ENCODE measurements at places on chromosomes 6 and 20.
A peak's percentile ranks its signal among the peaks of the same experiment; 100 is the strongest.

GRCh38 chr6:124334359-124334758, 530.7 kb downstream of the NKAIN2 start:
- no peak for DNase-seq

- no peak for DNase-seq
These were observed 398 bp upstream of the SPATS1 start for GRCh38 chr6:44342052-44342451.

- DNase-seq, result no peak
These were observed 102.7 kb upstream of the SASH1 start for GRCh38 chr6:148239801-148240460.

DNA sequence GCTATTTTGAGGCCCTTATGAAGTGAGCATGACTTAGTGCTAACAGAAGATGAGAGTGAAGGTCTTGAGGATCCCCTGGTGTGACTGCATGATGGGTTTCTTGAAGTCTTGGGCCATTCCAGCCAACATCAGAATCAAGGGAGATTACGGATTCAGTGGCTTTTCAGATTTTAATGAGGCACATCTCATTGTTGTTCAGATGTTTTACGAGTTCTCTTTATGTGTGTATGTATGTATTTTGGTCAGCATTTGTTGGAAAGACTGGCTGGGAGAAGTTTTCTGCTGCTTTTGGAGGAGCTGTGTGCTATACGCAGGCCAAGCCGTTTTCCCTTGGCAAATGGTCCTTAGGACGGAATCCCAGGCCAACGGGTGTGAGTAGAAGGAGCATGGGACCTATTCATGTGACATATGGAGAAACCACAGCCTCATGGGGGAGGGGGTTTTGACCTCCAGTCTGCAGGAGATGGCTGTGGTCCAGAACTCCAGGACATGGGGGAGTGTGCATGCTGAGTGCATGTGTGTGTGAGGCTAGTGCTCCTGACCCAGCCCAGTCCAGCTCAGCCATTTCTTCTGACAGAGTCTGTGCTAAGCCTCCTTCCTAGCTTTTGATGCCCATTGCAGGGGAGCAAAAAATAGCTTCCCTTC, 35.3 kb downstream of the CHMP4B start:
- DNase-seq, result no peak

DNA sequence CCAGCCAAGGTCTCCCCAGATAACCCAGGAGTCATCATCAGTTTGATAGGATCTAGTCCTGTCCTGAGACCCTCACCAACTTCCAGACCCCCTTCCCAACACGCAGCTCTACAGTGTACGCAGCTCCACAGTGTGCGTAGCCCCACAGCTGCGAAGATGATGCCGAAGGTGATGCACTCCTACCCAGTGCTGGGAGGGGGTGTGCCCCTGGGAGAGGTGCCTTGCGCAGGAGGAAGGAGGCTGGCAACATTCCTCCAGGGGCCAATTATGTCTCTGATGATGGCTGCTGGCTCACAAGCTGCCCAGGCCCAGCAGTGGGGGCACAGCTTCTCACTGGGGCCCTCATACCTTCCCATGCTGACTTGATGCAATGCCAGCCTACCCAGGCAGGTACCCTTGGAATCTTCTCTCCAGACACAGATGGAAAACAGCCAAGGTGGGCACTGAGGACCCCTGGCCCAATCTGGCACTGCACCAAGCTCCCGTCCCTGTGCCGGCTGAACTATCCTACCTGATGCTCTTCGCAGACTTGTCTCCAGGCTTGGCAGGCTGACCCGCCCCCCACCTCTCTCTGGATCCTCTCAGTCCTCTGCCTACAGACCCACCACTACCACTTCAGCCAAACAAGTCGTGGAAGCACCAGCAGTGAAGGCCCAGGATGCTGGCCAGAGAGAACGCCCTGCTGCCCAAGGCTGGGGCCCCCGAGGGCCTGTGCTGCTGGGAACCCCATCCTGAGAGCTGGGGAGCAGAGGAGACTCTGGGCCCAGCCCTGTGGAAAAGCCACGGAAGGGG, 1.4 kb downstream of the ZNF512B start:
- DNase-seq, result peak; percentile 4

- peak; percentile 26 for DNase-seq
These were observed 70.7 kb downstream of the MYB start for GRCh38 chr6:135251498-135252441.

- no peak for DNase-seq
These were observed 54.0 kb upstream of the PTPRK start for GRCh38 chr6:128574402-128574801.

GRCh38 chr6:18122128-18123093, at the start of gene NHLRC1:
NHLRC1 (minus strand) TSS chr6:18122677; CDS start chr6:18122606, 71 bp downstream.
- DNase-seq, result peak; percentile 85

DNA sequence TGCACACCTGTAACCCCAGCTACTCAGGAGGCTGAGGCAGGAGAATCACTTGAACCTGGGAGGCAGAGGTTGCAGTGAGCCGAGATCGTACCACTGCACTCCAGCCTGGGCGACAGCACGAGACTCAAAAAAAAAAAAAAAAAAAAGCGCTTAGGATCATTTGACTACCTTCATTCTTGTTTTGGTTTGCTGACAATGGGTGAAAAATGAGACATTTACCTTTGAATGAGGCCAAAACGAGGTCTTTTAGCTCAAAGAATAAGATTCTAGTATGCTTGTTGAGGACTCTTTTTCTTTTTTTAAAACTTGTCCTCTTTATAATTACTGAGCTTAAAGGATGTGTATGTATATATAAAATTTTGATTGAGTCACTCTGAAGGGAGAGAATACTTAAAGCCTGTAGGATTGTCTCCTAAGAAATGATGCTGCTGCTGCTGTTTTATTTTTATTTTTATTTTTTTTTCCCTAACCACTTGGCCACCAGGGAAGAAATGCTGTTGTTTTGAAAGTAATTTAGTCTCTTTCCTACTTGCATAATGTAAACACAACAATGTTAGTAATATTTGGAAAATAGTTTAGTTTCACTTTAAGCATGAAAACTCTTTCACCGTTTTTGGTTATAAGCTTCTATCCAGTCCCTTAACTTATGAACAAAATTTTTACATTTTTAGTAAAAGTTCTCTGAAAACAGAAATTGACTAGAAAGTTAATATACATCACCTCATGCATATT, 7.9 kb downstream of the UBR2 start:
- DNase-seq, result no peak

GRCh38 chr20:9838035-9838377, 870 bp downstream of the PAK5 start:
- DNase-seq, result no peak

- no peak for DNase-seq
These were observed 246.1 kb downstream of the MYLK4 start for GRCh38 chr6:2504495-2505064.

- DNase-seq, result peak; percentile 17
These were observed 667 bp downstream of the CAP2 start for GRCh38 chr6:17393892-17394631.

GRCh38 chr6:39887692-39888450, 46.4 kb downstream of the MOCS1 start:
- DNase-seq, result no peak

DNA sequence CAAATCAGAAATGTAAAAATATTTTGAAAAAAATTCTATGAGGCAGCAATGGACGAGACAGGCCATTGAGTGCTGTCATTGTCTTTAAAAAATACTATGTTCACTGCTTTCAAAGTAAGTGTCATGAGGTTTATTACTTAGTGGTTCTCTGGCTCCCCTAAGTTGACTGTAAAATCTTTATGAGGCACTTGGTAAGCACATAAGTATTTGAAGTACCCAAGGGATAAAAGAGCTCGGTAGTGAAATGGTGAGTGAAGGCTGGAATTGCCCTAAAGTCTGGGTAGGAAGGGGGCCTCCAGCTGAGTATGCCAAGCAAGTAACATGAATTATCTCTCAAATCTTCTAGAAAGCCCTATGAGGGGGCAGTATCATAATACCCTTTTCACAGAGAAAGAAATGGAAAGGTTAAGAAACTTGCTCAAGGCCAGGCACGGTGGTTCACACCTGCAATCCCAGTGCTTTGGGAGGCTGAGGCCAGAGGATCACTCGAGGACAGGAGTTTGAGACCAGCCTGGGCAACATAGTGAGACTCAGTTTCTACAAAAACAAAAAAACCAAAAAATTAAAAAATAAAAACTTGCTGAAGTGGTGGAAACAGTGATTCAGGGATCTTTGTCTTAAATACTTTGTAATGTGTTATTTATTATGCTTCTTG, 5.5 kb upstream of the CTCFL start:
- DNase-seq, result no peak

DNA sequence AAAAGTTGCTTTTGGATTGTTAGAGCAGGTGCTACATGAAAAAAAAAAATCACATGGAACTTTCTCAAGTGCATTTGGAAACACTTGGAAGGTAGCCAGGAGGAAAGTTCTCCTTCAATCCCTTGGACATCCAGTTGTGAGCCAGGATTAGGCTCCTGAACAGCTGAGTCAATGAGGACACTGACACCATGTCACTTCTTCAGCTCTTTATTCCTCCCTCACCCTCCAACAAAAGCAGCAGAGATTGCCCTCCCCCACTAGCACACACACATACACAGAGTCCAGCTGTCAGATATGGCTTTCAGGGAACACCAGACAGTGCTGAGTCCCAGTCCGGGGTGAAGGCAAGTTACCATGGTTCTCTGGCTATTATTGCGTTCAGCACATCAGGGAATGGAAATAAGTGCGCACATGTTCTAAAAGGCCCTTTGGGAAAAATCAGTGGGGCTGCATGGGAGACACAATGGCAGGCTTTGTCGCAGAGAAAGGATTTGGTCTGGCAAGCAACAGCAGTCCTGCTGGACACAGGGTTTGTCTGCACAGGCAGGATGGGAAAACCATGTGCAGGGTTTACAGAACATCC, 124.7 kb upstream of the MARCKS start:
- no peak for DNase-seq

DNA sequence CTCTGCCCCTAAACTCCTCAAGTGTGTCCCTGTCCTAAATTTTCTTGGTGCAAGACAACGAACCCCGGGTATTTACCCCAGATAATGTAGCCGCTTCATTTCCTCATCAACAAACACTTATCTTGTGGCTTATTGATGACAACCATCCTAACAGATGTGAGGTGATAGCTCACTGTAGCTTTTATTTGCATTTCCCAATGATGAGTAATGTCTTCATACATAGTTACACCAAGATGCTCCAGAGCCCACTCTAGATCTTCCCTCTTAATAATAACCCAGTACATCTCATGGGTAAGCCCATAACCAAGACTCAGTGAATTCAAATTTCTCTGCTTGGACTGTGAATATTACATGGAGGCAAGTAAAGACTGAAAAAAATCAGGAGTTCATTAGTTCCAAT, 48.2 kb upstream of the BEND6 start:
- DNase-seq, result no peak

GRCh38 chr20:1489325-1489724, 1.9 kb downstream of the SIRPB2 start:
- DNase-seq, result no peak

DNA sequence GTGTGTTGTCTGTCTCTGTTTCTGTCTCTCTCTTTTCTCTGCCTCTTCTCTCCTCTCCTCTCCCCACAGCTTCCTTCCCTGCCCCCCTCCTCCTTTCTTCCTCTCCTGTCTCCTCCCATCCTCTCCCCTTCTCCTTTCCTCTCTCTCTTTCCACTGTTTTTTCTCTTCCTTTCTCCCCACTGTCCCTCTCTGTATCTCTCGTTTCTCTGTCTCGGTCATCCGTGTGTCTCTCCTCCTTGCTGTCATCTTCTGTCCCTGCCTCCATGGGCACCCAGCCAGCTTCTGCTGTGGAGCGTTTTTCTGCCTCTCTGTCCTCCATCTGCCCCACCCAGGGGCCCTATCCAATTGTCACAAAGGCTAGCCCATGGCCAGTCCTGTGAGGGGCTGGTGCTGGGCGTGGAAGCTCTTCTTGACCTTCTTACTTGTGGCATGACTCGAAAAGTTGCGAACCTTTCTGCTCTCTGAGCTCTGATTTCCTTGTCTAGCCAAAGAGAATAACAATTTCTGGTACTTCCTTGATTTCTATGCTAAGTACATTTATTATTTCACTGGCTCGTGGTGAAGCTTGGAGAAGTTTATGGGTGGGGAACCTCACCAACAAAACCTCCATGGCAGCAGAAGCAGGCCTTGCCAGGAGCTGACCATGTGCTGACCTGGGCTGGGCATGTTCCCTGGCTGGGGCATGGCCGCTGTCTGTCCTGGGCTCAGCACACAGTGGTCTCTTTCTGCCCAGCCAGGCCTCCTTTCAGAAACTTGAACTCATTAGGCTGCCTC, 69.3 kb downstream of the CEBPB start:
- DNase-seq, result no peak

GRCh38 chr6:4655196-4656025, 120.8 kb upstream of the CDYL start:
- no peak for DNase-seq

DNA sequence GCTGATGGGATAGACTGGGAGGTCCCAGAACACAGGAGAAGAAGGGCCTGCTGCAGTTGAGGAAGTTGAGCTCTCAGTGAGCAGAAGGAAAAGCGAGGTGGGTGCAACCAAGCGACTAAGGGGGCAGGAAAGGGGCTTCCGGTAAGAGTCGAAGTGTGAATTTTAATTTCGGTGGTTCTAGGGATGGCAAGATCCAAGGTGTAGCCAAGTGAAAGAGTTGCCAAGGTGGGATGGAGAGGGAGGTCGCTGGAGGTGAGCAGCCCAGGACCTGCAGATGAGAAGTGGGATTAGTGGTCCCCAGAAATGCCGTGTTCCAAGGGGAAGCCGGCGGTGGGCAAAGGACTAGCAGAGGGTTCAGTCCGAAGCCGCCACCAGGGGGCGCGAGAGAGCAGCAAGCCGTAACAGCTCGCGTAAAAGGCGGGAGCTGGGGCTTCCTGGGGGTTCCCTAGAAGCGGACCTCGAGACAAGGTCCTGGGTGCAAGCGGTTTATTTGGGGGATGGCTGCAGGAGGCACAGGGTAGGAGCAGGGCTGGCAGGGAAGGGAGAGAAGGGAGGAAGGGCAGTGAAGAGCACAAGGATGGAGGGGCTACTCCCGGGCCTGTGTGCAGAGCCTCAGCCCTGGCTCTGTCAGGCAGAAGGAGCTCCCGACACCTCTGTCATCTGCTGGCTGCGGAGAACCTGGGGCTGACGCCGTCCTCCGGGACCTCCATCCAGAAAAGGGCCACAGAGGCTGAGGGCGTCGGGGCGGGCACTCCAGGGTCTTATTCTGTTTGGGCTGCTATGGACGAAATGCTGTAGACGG, 103.6 kb downstream of the PAX1 start:
- peak; percentile 54 for DNase-seq

DNA sequence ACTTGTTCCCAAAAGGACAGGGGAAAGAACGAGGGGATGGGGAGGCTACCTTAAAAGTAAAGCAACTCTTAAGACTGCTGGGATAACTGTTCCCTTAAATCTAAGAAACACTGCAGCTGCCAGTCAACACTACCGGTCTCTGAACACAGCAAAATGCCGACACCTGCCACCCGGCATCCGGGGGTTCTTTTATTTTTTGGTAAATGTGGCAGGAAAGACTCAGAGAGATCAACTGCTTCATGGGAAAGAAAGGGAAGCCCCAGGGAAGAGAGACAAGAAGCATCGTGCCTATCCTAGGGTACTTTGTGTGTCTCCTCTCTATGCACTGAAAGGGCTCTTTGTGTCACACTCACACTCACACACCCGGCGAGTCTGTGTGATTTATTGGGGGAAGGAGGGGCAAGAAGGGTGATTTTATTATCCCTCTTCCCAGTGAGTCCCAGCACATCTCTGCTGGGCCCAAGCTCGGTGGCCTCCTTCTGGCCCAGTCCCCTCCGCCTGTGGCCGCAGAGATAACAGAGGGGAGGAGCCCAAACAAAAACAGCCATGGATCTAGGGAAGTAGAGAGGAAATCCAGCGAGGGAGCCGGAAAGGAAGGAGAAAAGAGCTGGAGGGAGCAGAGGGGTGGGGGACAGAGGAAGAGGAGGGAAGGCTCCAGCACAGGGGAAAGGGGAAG, 1.4 kb downstream of the FYN start:
- DNase-seq, result peak; percentile 57
